Astrocyte of the cerebellum (primary cell): ENCODE measurements at places on chromosomes 7 and 10.

GRCh38 chr10:12387561-12388210 is 38.3 kb downstream of the CAMK1D start:
- DNase-seq, result no peak

- no peak for DNase-seq
Measured at GRCh38 chr10:116126954-116127695, 145.9 kb downstream of the GFRA1 start.

- no peak for DNase-seq
Measured at GRCh38 chr10:22609251-22609650, 105.1 kb downstream of the PIP4K2A start.

DNA sequence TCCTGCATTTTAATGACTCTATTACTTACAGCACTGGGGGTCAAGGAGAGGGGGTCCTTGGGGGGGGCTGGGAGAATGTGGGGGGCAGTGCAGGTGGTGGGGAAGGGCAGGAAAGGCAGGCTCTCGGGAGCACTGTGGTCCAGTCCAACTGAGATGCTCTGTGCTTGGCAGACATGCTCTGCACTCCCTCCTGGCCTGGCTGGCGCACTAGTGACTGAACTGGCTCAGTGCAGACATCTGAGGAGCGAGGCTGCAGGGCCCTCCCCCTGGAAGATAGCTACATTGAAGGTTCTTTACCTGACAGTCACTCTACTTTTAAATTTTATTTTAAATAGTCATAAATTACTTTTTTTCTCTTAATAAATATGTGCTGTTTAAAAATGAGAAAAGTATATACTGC is 105.7 kb downstream of the NEURL1 start:
- no peak for DNase-seq

DNA sequence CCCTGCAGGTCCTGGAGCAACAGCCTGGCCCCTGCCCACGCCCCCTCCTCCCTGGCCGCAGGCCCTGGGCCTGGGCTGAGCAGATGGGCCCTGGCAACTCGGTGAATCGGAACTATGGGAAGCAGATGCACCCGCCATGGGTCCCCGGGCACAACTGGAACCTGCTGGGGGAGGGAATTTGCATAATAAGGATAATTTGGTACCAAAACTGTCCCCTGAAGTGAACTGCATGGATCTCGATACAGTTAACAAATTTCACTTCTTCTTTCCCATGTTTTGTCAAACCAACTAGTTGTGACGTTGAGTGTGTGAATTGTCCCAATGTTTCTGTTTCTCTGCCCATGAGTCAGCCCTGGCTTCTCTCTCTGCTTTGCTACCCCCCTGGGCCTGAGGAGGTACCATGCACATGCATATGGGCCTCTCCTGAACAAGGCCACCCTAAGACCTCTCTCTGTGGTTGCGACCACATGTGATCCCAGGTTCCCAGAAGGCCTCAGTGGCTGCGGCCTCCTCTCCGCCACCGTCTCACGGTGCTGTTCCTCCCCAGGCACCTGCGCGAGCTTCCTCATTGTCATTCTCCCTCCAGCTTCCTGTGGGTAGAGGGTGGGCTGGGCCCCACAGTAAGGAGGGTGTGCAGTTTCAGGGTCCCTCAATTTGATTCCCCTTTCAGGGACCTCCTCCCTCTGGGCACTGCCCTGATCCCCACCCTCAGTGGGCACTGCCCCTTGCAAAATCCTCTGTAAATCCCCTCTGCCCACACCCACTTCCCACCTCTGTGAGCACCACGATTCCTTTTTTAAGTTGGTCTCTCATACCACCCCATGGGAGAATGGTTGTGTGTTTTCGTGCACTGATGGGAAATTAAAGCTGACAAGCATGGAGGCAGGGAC is 40.0 kb downstream of the FIGNL1 start:
- no peak for DNase-seq

GRCh38 chr10:16941067-16941466 is 123.8 kb upstream of the RSU1 start:
- no peak for DNase-seq

GRCh38 chr7:21967598-21968003 is 21.9 kb upstream of the CDCA7L start:
- DNase-seq, result peak; percentile 16

- DNase-seq, result no peak
Measured at GRCh38 chr10:30366829-30367228, 17.8 kb upstream of the MTPAP start.
